ENCODE measurements at places on chromosomes 7 and 10.
A peak's percentile ranks its signal among the peaks of the same experiment; 100 is the strongest.

GRCh38 chr10:24897326-24897926 is 55.0 kb downstream of the PRTFDC1 start:
- DNase-seq: peak; percentile 48

DNA sequence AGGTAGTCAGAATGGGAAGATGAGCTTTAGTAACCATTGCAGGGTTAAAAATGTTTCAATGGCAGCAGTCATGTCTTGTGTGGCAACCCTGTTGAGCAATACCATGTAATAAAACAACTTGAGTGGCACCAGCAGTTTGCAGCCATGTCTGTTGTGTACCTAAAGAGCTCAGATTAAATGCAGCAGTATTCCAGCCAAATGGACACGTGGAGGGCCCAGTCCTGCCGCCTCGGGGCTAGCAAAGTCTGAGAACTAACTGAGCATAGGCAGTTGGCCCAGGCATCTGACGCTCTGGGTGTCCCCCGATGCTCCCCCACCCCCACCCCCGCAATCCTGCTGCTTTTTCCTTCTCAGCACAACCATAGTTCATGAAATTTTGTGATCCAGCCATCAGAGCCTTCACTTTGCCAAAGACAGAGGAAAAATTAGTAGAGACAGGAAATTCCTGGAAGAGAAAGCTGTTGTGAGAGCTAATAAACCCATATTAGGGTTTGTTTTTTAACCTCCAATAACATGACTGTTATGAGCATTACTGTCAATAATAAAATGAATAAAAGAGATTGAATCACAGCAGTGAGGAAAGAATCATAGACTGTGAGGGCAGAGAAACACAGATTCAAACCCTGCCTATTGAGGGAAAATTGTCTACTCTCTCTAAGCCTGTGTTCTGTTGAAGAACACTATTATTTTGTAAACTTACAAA is 220.6 kb upstream of the RHOBTB1 start:
- DNase-seq: no peak

DNA sequence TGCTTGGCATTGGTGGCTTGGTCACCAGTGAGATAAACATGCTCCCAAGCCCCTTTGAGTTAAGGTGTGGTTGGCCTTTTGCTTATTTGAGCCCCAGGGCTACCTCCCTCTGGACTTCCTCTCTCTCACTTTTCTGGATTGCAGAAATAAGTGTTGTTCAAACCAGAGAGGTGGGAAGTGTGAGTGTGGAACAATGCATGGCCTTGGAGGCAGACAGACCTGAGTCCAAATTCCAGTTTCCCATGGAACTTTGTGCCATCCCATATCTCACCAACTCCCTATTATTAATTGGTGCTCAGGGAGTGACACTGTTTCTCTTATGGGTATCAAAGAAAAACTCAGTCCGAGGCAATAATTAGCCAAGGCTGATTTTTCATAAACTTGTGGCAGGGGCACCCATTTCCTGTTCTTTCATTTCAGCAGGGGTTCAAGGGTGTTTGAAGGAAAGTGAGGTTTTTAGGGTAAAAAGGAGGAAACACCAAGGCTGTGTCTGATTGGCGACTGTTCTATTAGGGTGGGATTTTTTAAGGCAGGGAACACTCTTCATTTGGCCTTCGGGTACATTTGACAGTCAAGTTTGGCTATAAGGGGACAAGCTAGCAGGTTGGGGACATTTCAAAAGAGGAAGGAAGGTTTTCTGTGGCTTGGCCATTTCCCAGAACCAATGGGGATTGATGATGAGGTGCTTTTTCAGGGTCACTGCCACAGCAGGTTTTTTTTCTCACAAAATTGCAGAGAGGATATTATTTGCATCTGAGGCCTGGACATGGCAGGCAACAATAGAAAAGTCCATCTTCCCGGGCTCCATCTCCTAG is 148.8 kb upstream of the NPY start:
- no peak for DNase-seq

DNA sequence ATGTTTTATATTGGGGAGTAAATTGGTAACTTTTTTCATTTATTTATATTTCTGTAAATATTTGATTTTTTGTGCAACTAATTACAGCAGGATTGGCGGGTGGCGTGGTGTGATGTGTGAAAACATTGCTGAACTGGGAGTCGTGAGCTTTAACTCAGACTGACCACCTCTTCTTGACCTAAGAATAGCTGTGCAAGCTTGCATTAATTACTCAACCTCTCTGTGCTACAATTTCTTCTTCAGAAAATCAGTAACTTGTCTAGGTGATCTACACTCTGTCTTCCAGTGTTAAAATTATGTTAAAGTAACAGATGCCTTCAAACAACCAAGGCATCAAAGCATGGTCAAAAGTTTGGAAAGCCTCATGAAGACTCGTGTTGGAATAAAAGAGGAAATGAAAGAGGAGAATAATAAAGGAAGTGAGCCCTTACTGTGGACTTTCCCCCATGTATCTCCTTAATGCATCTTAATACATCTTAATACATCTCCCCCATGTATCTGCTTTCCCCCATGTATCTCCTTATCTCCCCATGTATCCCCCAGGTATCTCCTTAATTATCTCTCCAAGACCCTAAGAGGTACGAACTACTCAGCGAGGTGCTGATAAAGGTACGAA is 71.2 kb downstream of the SVIL start:
- DNase-seq: no peak

GRCh38 chr10:115030483-115031200 is 62.5 kb upstream of the ATRNL1 start:
- DNase-seq: no peak

- no peak for DNase-seq
Observed at GRCh38 chr10:130757821-130758489, 553.6 kb downstream of the TCERG1L start.

GRCh38 chr7:133036289-133036688 is 45.6 kb downstream of the CHCHD3 start:
- no peak for DNase-seq

GRCh38 chr7:28573651-28574301 is 161.5 kb downstream of the CREB5 start:
- DNase-seq: no peak
